ENCODE measurements at places on chromosomes 12 and 14.
A peak's percentile ranks its signal among the peaks of the same experiment; 100 is the strongest.

GRCh38 chr12:28699029-28699428, 450.0 kb upstream of the FAR2 start:
- no peak for DNase-seq

DNA sequence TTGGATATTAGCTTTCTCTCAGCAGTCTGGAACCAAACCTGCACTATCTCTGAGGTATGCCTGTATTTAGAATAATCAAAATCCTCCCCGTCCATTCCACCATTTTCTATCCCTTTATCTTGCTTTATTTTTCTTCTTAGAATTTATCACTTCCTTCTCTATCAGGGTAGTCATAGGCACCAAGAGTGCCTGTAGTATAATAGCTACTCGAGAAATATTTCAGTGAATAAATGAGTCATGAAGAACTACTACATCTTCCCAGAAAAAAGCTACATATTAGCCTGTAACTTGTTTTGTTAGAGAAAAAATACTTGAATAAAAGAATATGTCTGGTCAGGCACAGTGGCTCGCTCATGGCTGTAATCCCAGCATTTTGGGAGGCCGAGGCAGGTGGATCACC, 4.3 kb downstream of the SLC2A14 start:
- no peak for DNase-seq

DNA sequence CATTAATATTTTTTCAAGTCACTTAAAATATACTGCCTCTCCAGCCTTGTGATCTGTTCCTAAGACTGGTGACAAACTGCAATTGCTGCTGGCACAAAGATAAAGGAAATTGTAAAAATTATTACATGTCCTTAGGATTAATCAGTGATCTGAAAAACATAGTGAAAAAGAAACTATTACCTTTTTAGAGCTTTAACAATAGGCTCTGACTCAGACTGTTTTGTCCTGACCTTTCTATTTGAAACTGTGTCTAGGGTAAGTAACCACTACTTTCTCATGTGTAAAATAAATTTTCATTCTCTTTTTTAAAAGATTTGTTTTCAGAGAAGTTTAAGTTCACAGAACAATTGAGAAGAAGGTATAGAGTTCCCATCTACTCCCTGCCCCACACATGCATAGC, 80.4 kb upstream of the CLEC14A start:
- DNase-seq = no peak

- peak; percentile 30 for DNase-seq
These were observed 21.8 kb upstream of the KLRD1 start for GRCh38 chr12:10285919-10286318.

DNA sequence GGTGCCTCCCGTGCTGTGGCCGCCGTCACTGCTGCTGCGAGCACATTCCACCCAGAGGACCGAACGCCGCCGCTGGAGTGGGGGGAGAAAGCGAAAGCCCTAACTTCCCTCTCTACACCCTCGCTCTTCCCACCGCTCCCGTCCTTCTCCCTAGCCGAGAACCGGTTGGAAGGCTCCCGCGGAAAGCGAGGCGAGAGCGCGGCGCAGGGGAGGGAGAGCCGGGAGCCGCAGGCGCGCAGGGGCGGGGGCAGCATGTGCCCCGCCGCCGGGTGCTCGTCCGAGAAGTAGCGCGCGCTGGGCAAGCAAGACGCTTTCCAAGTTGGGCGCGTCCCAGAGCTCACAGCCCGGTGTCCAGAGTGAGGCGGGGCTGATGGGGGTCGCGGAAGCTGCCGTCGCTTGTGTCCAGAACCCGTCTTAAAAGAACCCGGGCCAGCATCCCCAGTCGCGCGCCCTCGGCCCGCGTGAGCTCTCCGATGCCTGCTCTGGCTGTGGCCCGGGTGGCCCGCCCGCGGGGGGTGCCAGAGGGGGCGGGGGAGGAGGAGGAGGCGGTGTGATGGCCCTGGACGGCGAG, at the start of gene TRHDE:
Gene TRHDE (plus strand): TSS at position 280 of the 571 bp plus-strand sequence. CDS start 274 bp downstream, at position 554.
- DNase-seq = no peak

DNA sequence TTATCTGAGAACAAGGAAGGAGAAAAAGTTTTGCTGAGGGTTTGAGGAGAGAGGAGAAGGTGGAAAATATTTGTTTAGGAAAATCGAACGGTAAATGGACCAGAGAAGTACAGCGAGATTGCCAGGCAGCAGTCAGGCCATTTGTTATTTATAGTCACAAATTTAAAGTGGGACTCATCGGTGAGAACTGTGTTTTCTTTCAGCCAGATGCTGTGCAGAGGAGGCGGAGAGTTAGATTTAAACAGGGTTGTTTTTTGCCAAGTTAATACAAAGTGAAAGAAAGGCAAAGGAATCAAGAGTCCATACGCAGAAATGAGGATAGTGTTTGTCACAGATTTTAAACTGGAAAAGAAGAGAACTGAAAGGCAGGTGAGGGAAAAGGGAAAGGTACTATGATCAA, 200.6 kb upstream of the CNOT2 start:
- DNase-seq = no peak

- DNase-seq = no peak
These were observed 29.8 kb upstream of the LTBP2 start for GRCh38 chr14:74641601-74642391.

GRCh38 chr12:92721130-92721529, 18.3 kb downstream of the PLEKHG7 start:
- no peak for DNase-seq

- peak; percentile 77 for DNase-seq
These were observed 96.4 kb downstream of the SCARB1 start for GRCh38 chr12:124767066-124767821.

DNA sequence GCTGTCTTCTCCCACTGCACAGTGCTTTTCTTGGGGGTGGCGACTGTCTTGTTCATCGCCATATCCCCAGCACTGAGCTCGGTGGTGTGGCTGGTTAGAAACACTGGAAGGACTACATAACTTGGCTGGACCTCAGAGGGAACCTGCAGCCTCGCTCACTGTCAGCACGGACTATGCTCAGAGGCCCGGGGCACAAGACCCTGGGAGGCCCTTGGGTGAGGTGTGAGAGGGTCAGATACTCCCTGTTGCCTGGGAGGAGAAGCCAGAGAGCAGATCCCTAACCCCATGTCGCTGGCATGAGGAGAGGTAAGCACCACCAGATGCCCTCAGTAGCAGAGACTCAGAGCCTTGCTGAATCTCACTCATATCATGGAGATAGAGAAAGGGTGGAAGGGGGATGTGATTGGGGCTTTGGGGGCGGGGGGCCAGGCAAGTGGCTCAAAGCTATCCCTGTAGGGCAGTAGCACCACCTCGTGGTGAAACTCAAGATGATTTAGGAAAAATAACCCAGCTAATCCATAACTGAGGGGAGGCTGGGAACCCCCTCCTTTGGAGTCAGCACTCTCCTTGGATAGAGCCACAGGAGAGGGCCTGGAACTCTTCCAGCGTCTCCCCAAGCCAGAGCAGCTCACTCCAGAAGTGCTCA, 18.7 kb upstream of the HDAC7 start:
- peak; percentile 56 for DNase-seq

GRCh38 chr12:23950775-23951451, 1.4 kb upstream of the SOX5 start:
- no peak for DNase-seq

- no peak for DNase-seq
These were observed 60.0 kb downstream of the LIN52 start for GRCh38 chr14:74144789-74145188.

DNA sequence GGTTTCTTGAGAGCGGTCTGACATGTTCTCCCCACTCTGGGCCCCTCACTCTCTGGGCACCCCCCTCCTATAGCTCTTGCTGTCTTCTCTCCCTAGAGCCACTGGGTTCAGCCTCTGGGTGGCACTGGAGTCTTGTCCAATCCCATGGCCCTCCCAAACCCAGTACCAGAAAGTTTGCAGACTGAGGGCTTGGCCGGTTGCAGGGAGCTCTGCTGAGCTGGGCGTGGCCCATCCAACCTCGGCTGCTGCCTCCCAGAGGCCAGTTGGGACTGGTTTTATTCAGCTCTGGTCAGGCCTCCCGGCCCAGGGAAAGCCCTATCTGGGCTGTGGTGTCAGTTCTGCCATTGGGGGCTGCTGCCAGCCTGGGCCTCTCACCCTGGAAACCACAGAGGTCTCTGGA, 37.9 kb downstream of the ISCA2 start:
- no peak for DNase-seq

DNA sequence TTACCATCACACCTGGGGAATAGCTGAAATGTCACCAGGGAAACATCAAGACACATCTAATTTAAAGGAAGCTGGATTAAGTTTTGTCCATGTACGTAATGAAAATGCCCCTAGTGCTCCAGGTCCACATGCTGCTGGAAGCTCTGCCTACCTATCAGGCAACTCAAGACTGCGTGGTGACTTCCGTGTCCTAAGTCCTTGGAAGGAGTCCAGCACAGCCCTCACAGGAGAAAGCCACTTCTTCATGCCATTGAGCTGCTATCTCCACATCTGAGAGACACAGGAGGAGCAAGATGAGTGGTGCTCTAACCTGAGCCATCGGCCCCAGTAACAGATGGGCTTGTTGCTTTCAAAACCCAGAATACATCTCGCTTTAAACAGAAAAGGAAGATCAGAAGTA, 316.4 kb downstream of the DPF3 start:
- no peak for DNase-seq

- DNase-seq = no peak
These were observed 36.0 kb downstream of the CPM start for GRCh38 chr12:68896881-68897540.

DNA sequence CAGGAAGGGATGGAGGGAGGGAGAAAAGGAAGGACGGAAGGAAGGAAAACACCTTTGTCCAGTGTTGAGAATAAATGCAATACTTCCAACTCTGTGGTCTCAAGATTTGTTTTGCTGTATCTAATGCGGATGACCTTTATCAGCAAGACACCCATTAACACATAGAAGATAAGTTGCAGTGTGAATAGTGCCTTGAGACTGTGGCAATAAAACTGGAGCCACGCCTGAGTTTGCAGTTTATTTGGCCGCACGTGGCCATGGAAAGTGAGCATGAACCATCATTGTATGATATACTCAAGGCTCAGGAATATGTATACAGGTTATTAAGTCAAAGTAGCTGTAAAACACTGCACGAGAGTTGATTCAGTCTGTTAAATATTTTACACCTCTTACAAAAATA, 113.6 kb upstream of the EEA1 start:
- no peak for DNase-seq

DNA sequence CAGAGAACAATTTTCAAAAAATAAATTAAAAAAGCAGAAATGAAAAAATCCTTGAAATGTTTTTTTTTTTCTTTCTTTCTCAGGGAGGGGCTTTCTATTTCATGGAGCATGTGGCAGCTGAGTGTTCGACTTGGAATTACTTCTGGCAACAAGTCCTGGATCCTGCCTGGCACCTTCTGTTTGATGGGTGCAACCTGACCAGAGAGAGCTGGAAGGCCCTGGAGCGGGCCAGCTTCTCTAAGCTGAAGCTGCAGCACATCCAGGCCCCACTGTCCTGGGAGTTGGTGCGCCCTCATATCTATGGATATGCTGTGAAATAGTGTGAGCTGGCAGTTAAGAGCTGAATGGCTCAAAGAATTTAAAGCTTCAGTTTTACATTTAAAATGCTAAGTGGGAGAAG, 22.5 kb upstream of the HIGD1C start:
- DNase-seq = no peak

DNA sequence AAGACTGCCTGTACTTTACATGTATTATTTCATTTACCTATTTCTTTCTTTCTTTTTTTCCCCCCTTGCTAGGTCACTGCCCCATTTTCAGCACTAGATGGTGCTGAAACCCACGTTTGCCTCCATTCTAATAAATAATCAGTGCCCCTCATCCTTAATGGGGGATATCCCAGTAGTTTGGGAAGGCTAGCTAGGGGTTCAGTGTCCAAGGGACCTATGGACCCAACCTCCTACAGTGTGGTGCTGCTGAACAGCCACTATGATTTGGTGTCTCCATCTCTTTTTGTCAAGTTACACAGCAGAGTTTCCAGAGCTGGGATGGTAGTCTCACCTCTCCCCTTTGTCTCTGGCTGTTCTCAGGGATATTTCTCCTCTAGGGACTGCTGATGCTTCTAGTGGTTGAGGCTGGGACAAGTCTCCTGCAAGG, 6.5 kb upstream of the HCFC2 start:
- DNase-seq = no peak

DNA sequence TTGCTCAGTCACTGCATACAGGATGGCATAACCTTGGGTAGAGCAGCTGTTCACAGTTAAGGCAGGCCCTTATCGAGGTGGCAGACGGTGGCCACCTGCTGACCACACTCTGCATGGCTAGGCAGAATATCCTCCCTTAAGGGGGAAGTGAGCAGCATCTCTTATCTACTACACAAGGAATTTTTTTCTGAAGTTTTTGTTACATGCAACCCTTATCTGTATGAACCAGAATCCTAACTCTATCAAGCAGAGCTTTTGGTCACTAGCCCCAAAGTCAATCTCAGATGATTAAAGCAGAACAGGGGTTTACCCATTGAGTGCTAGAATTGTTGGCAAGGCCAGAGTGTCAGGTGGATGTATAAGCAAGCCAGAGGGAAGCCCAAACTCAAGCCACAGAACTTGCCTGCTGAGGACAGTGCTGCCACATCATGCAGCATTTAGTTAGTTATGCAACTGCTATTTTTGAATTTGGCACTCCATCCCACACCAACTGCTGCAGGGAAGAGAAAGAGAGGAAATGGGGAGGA, 192.8 kb downstream of the TBX5 start:
- no peak for DNase-seq

DNA sequence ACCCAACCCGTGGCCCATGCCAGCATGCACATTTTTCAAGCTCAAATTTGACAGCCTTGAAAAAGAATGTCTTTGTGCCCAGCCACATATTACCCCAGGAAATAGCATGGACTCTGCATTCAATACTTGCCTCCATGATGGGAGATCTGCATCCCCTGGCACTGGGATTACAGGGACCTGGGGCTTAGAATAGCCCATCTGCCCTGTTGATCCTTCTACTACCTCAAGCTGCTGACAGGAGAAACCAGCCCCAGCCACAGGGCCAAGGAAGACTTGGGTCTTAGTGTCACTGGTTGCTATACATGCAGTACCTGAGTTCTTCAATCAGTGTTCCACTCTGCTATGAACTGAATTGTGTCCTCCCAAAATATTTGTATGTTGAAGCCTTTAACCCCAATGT, 85.3 kb downstream of the LRRC74A start:
- DNase-seq = no peak

- no peak for DNase-seq
These were observed 1.7 kb downstream of the FGFR1OP2 start for GRCh38 chr12:26939953-26940352.
